ENCODE measurements at places on chromosomes 12 and 14.
A peak's percentile ranks its signal among the peaks of the same experiment; 100 is the strongest.

GRCh38 chr12:2353691-2354090 lies 300.9 kb downstream of the CACNA1C start:
- DNase-seq = no peak

GRCh38 chr12:100173111-100173510 lies 27.5 kb upstream of the ACTR6 start:
- DNase-seq = no peak

- no peak for DNase-seq
These were observed 27.7 kb upstream of the FBXO33 start for GRCh38 chr14:39459795-39460478.

GRCh38 chr12:120092551-120093335 lies 23.8 kb downstream of the RAB35 start:
- no peak for DNase-seq

DNA sequence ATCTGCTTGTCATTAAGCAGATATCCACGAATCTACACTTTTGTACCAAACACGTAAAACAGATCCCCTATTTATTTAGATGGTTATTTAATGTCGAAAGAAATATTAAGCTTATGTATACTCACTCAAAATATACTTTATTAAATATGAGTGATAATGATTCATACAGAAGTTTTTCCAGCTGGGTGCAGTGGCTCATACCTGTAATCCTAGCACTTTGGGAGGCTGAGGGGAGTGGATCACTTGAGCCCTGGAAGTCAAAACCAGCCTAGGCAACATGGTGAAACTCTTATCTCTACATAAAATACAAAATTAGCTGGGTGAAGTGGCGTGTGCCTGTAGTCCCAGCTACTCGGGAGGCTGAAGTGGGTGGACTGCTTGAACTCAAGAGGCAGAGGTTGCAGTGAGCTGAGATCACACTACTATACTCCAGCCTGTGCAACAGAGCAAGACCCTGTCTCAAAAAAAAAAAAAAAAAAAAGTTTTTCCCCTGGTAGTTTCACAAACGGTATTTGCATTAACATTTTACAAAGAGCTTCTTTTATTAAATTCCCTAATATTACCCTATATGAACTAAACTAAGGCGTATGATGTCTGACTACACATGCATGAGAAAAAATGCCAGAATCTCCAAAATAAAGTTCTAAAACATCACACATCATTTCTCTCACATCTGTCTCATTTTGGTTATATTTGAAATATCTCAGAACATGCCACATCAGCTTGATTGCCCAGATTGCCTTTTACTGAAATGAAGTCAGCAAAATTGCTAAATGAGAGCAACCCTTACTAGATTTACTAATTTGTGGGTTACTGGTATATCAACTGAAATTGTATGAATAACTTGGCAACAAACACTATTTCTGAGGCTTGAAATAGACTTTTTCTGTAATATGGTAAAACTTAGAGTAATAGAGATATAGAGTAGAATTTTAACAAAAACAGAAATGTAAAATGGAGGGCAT lies 74.9 kb downstream of the PAWR start:
- DNase-seq = no peak

- DNase-seq = no peak
These were observed 211.1 kb downstream of the ANO6 start for GRCh38 chr12:45427042-45427441.

DNA sequence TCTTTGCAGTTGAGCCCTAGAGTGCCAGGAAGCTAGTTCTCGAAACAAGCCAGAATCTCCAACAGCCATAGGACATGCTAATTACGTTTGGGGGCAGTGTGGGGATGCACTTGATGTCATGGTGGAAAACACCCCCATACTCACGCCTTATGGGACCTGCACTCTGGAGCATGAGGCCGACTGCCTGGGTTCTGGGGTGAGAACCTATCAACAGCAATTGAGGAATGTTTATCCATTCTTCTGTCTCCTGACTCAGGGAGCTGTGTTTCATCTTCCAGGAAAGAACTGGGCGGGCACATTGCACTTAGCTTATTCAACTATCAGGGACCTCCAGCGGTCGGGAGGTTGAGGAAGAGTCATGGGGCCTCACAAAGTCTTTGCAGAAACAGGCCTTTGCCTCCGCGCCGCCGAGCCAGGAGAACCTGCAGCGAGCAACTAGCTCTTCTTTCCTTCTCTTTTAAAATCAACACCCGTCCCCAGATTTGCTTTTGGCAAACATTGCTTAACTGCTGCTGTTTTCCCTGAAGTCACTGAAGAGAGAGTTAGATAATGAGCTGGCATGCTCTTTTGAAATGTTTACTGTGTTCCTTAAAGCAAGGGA lies 226.1 kb upstream of the DIO3 start:
- no peak for DNase-seq

- DNase-seq = no peak
These were observed 40.5 kb upstream of the MON2 start for GRCh38 chr12:62426089-62426488.

GRCh38 chr12:63955831-63956666 lies 111.5 kb downstream of the SRGAP1 start:
- DNase-seq = peak; percentile 79

DNA sequence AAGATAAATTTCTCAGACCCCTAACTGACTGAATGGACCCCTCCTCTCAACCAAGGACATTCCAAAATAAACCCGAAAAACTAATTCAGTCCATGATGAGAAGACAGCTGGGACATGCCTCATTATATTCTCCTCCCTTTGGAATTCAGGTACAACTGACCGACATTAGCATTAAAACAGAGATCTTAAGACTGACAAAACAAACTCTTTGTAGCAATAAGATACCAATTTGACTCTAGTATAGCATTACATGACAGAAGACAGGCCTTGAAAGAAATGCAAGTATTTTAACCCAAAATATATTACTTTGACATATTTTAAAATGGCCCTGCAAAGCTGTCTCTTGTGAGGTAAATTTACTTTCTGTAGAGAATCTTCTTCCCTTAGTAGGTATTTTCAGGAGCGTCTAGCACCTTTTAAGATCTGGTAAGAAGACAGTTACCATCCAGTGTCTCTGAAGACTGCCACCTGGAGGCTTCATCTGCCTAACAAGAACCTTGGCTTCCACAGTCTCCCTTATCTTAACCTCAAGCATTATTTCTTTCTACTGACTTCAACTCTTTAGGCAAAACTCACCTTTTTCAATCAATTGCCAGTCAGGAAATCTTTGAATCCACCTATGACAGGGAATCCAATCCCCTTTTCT lies 957.5 kb downstream of the SLC6A15 start:
- peak; percentile 7 for DNase-seq

GRCh38 chr12:71558445-71558844 lies 105.2 kb downstream of the ZFC3H1 start:
- no peak for DNase-seq

- DNase-seq = no peak
These were observed 365.6 kb upstream of the TMPO start for GRCh38 chr12:98149691-98150210.

DNA sequence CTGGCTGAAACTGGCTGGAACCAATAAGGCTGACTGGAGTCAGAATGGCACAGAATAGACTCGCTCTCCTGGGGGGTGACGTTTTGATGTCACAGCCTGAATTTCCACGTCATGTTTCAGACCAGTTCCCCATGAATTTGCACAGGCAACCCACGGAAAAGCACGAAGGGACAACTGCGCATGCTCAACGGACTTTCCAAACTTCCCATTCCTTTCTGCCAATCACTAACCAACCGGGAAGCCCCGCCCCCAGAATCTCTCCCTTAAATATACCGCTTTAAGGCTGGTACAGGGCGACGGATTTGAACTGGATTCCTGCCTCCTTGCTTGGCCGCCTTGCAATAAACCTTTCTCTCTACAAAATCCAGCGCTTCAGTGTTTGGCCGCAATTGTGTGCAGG lies 434.7 kb downstream of the APAF1 start:
- no peak for DNase-seq

DNA sequence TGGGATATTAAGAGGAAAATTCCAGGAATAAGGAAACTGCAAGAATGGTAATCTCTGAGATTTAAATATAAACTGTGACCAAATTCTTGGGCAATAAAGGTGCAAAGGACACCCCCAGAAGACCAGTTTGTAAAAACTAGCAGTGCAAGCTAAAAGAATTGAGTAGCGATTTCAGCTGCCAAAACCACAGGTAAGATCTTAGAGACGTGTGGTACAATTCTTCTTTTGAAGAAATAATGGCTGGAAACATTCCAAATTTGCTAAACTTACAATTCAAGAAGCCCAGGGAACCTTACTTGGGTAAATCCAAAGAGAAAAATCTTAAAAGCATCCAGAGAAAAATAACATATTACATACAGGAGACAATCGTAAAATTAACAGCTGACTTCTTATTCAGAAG lies 12.0 kb downstream of the CATSPERB start:
- DNase-seq = no peak

DNA sequence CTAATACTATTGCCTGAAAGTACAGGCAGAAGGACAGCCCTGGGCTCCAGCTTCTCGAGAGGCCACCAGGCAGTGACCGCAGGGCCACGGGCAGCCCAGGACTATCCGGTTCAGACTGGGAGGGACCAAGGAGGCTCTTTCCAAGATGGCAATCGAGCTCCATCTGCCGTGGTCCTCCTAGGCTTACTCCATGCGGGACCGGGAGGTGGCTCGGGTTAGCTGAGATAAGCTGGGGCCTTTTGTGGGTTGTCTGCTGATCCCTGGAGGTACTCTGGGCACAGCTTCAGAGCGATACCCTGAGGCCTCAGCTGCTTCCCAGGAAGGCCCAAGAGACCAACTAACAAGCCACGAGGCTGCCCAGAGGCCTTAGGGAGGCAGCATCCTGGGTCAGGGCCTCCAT lies 33.1 kb downstream of the SNRNP35 start:
- DNase-seq = peak; percentile 35

DNA sequence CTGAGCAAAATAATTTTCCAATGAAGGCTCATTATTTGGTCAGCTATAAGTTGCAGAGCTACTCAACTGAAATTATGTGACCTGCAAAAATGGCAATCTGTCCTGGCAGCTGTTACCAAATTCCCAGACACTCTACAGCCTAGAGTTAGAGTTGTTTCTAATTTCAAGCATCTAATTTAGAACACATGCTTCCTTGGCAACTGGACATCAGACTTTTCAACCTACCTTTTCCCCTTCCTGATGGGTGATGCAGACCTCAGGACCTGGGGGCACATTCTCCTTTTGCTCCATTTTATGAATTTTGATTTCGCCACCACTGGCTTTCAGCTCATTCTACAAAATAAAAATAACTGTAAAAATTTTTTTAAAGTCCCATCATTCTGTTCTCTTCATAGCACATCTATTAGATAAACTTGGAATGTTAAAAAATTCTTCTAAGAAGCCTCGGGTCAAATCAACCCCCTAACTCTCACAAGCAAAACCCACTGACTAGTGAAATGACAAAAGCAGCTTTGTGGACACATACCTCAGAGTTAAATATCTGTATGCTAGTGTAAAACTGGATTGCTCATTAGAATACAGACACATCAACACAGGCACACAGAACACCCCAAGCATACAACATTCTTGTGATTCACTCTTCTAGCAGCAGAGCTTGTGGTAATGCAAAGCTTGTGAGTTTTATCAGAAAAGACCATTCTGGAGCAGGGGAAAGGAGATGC lies 33.5 kb upstream of the CERS5 start:
- DNase-seq = no peak

DNA sequence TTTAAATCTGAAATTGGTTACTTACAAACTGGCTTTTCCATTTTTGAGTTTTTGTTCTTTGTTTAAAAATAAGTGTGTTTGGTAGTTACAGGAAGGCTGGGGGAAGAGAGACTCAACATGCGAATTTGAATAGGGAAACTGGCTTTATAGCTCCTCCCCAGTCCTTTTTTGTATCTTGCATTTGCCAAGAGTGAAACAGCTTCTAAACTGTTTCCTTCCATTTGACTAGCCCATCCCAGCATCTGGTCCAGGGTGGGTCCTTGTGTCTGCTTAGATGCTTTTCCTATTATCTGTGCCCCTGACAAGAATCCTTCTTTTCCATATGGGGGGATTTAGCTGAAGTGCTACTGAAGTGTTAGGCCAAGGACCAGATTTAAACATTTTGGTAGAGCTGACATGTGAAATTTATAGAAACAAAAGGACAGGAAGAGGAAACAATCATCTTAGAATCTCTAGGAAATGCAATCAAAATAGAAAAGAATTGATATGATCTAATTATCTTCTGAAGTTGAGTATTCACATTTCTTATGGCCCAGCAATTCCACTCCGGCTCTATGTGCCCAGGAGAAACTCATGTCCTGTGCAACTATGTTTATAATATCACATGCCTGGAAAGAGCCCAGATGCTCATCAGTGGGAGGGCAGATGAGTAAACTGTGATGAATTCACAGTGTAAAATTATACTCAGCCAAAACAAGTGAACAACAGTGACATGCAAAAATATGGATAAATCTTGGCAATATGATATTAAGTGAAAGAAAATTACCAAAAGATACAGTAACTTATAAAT lies 7.4 kb downstream of the SMOC1 start:
- no peak for DNase-seq

- no peak for DNase-seq
These were observed 7.7 kb downstream of the TNFAIP2 start for GRCh38 chr14:103130965-103131364.

DNA sequence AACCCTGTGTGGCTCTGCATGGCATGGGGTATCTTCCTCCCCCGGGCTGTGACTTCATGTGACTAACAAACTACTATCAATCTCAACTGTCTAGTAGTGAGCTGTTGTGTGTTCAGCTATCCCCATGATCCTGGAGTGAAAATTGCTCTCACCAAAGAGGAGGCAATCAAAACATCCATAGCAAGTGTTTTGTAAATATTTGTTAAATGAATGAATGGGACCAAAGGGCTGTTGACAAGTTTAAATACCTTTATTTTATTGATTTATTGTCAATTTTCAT lies 138.1 kb upstream of the CPM start:
- DNase-seq = no peak

DNA sequence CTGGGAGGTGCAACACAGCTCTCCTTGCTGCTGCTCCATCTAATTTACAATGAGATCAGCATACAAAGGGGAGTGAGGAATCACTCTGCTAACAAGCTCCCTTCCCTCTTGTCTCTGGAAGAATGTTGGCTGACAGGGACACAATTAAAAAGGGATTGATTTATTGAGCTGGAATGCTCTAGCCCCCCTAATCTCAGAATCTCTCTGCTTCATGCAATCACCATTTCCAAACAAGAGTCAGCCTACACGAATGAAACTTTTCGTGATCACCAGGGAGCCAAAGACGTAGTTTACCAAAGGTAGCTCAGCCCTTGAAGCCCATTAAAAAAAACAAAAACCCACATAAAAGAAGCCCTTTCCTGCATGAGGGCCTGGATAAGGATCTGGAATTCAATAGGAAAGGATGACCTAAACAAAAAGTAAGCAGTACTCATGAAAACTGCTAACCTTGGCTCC lies 223.8 kb downstream of the C12orf75 start:
- DNase-seq = no peak

GRCh38 chr12:532908-533565 lies 73.3 kb downstream of the B4GALNT3 start:
- DNase-seq = no peak

GRCh38 chr14:77470224-77470870 lies 12.5 kb downstream of the AHSA1 start:
- no peak for DNase-seq

All from NB4 (cell line).